NCI-H1436 (cell line): ENCODE measurements at places on chromosomes 3 and 15.

- no peak for DNase-seq
These were observed 483.5 kb downstream of the GABRG3 start for GRCh38 chr15:27454281-27455075.

DNA sequence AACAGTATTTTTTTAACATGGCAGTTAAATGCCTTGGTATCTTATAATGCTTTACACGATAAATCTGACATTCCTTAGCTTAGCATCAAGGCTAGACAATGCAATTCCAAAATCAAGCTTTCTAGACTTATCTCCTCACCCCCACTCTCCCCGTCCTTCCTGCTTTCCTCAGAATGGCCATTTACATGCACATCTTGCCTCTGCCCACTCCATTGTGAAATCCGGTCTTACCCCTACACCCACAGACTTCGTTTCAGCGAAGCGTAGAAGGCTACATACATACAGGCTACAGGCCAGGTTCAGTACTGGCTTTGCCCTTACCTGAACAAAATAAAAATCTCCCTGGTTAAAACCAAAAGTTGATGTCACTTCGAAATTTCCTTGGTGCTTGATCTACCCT lies 58.6 kb upstream of the SLC12A8 start:
- DNase-seq: no peak

- DNase-seq: no peak
These were observed 352.5 kb downstream of the DIPK2A start for GRCh38 chr3:144324076-144324475.

GRCh38 chr15:67521783-67522568 lies 1.0 kb downstream of the C15orf61 start:
- no peak for DNase-seq

- peak; percentile 53 for DNase-seq
These were observed 16.0 kb downstream of the SEC61A1 start for GRCh38 chr3:128068156-128068620.

DNA sequence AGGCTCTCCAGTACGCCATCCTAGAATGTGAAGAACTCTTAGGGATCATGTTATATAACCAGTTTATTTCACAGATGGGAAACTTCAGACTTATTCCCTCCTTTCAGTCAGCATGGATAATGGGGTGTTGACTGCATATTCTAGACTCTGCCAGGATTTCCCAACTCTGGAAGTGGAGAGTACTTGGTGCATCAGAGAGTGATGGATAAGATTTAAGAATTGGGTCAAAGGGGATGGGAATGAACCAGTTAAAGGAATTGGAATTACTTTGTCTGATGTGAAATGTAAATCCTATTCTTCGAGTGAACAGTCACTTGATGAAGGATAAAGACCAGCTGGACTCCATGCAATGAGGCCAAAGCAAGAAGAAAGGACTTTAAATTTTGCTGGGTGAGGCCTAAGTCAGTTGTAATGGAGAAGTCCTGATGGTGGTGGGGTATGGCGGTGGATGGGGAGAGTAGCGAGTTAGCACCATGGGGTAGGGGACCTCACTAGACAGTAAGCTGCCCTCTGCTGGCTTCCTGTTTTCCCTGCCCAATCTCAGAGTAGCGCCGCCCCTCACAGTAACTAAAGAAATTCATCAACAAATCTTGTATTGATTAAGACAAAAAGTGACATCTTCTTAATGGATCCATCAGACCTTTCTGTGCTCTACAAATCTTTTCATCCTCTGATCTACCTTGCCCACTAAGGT lies 7.3 kb upstream of the CACNA1D start:
- no peak for DNase-seq

DNA sequence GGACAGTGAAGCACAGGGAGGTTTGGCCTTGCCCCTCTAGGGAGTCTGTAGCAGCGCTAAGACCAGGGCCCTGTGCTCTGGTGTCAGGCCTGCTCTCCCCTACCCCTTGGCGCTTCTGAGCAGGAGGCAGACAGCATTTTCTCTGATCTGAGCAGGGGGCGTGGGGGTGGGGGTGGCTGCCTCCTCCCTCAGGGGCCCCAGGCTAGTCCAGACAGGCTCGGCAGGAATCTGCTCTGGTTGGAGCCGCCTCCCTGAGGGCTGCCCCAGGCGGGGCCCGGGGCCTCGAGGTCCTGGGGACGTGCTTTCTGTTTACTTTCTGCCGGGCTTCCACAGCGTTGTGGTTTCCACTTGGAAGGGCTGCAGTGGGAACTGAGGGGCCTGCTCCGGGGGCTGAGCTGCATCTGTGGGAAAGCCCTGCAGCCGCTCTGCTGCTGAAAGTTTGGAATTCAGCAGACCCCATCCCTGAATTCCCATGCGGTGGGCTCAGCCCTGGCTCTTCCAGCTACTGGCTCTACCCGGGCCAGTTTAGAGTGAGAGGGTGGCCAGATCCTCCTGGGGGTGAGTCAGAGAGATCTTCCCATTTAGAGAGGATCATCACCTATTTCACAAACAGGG lies 105.4 kb downstream of the LINGO1 start:
- peak; percentile 34 for DNase-seq

GRCh38 chr3:123361071-123361470 lies 87.8 kb downstream of the ADCY5 start:
- no peak for DNase-seq
